ENCODE measurements at places on chromosomes 7 and 10. TPM values are rescaled to one million over a fixed set of nuclear protein-coding genes. Genes with fewer than 3 reads are reported as not detected.

METTL27 gene
- total RNA-seq: 8.4 TPM

DNA sequence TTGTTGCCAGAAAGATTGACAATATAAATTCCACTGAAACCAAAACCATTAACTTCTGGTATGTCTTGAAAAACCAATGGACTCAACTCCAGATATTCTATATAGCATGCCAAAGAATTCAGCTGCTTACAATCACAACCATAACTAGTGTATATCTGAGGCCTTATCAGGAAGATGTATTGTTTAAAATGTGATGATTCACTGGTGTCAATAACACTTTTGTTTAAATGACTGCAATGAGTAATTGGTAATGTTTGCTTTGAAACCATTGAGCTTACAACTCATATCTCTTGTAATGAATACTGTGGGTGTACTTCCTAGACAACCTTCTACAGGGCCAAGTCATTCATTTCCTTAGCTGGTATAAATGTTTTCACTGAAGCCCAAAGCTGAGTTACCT, 727.9 kb upstream of the KCND2 start:
- DNase-seq: peak; percentile 10

PRXL2A gene
- 52.0 TPM for total RNA-seq

ALOX5 gene
- 1.7 TPM for total RNA-seq

DNA sequence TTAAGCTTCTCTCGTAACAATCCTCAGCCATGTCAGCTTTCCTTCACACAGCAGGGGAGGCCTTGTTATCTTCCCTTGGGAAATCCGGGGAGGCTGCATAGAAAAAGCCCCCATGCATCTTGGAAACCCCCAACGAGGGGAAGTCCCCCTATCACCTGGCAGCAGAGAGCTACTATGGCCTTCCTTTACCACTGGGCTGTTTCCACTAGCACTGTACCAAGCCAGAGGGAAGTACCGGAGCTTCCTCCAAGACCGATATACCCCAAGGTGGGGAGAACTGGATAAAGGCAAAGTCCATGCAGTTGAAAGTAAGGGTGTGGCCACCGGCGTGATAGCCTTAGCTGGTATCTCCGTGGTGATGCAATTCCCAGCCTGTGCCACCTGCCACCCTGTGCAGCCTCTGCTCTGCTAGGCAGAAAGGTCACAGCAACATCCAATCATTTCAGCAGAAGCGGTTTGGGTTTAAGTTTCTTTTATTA, 4.4 kb upstream of the CLIP2 start:
- DNase-seq: no peak

DNA sequence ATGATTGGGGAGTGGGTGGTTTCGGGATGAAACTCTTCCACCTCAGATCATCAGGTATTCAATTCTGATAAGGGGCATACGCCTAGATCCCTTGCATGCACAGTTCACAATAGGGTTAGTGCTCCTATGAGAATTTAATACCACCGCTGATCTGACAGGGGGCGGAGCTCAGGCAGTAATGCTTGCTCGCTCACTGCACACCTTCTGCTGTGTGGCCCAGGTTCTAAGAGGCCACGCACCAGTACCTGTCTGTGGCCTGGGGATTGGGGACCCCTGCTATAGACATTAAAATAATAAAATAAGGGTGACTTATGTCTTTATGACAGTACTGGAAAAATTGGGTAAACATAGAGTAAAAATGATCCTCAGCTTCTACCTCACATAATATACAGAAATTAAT, 66.1 kb downstream of the SAMD9 start:
- DNase-seq: no peak

NSUN5 gene
- 80.3 TPM for total RNA-seq

- DNase-seq: peak; percentile 82
Measured at GRCh38 chr7:24842449-24843241, 85.4 kb upstream of the GSDME start.

PBLD gene
- 1.3 TPM for total RNA-seq

RUFY2 gene
- total RNA-seq: 11.1 TPM

AEBP1 gene
- total RNA-seq: 78.4 TPM

CUTC gene
- 13.7 TPM for total RNA-seq

- no peak for DNase-seq
Measured at GRCh38 chr10:113006656-113007342, 56.8 kb downstream of the TCF7L2 start.

- no peak for DNase-seq
Measured at GRCh38 chr10:42981358-42982236, 95.3 kb upstream of the RET start.

NEUROG3 gene
- total RNA-seq: not detected

DNA sequence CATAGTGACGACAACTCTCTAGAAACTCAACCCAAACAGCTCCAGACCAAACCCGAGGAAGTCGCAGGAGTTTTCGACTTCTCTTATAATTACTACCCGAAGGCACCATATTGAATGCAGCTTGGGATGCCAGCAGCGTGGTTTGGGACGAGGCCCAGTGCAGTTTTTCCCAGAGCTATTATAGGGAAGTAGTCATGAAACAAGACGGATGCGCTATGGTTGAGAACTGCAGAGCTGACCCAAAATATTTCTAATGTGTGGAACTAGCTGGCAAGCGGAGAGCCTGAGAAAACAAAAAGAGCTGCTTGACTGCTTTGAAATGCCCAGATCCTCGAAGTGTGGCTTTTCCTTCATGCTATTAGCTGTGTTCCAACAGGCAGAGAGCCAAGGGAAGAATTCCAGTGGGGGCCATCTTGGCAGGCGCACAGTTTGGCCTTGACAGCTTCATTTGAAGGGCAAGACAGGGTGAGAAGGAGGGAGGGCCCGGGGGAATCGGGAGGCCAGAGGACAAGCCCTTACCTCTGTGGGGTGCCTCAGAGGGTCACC, 122.7 kb downstream of the CUL2 start:
- no peak for DNase-seq

DNA sequence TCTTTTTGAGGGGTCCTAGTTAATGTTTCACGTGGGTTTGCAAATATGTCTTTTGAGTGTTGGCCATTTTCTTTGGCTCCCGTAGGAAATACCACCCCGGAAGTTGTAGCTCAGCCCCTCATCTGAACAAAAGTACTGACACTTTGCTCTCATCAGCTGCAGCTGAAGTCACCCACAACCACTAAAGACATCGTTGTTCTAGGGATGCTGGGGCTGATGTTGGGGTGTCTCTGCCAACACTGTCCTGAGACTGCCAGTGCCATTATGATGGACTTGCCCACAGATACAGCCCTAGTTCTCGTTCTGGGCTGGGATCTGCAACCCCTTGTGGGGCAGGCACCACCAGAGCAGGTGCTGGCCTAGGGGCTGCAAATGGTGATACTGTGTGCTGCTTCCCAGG, 82.6 kb upstream of the ARHGAP21 start:
- DNase-seq: no peak

DNA sequence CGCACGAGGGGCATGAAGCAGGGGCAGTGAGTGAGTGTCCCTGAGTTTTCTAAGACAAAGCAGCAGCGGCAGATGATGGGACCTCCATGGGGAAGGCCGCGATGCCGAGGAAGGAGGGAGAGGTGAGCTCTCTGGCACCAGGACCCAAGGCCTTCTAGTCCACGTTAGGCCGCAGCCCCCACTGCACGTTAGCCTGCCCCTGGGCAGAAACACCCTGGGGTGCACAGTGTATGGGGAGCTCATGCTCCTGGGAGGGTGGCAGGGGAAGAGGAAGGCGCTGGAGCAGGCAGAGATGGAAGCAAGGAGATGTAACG, 97.3 kb upstream of the IKZF1 start:
- DNase-seq: no peak

- DNase-seq: no peak
Measured at GRCh38 chr10:88693392-88694020, 12.5 kb upstream of the LIPK start.

EVX1 gene
- total RNA-seq: not detected

DNA sequence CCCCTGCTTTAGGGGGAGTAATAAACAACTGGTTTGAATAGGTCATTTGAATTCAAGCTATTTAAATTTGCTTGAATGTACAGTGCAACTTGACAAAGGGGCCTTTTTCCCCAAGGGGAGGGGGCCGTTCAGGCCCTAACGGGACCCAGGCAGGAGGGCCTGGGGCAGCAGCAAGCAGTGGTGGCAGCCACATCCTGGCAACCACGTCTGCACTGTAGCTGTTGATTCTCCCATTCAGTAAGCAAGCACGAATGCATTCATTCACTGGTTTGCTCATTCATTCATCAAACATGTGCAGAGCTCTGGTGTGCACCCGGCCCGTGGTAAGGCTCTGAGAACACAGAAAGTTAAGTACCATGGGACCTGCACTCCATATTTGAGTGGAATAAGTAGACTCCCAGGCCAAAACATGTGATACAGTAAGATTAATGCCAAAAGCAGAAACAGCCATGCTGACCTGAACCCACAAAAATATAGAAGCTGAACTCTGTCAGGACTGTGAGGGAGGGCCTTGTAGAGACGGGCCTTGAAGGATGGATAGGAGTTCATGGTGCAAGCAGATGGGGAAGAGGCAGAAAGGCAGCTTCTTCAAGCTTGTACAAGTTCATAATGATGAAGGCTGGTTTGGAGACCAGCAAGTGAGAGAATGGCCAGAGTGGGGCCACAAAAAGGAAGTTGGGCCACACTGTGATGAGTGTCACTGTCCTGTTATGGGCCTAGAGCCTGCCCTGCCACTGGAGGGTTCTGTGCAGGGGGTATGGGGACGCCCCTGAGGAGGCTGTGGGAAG, 29.3 kb upstream of the C10orf53 start:
- no peak for DNase-seq

DNA sequence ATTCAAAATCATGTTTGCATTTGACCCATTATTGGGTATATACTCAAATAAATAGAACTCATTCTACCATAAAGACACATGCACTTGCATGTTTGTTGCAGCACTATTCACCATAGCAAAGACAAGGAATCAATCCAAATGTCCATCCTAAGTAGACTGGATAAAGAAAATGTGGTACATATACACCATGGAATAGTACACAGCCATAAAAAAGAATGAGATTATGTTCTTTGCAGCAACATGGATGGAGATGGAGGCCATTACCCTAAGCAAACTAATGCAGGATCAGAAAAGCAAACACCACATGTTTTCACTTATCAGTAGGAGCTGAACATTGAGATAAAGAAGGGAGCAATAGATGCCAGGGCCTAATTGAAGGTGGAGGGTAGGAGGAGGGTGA, 12.0 kb upstream of the HHEX start:
- DNase-seq: no peak

DNA sequence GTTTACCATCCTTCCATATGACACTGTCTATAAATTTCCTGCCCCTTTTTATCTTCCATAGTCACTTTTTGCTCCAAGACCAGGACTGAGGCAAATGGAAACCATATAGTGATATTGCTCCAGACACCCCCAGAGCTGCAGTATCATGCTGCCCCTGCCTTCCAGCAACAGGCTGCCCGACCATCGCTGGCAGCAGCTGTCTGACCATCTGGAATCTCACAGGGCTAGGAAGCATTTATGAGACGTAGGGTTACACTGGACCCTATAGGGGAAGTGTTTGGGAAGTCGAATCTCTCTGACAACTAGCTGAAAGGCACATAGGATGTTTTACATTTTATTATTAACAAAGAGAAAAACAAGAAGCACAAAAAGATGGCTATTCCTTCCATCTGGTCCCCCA, 19.4 kb downstream of the ENO4 start:
- no peak for DNase-seq

DNA sequence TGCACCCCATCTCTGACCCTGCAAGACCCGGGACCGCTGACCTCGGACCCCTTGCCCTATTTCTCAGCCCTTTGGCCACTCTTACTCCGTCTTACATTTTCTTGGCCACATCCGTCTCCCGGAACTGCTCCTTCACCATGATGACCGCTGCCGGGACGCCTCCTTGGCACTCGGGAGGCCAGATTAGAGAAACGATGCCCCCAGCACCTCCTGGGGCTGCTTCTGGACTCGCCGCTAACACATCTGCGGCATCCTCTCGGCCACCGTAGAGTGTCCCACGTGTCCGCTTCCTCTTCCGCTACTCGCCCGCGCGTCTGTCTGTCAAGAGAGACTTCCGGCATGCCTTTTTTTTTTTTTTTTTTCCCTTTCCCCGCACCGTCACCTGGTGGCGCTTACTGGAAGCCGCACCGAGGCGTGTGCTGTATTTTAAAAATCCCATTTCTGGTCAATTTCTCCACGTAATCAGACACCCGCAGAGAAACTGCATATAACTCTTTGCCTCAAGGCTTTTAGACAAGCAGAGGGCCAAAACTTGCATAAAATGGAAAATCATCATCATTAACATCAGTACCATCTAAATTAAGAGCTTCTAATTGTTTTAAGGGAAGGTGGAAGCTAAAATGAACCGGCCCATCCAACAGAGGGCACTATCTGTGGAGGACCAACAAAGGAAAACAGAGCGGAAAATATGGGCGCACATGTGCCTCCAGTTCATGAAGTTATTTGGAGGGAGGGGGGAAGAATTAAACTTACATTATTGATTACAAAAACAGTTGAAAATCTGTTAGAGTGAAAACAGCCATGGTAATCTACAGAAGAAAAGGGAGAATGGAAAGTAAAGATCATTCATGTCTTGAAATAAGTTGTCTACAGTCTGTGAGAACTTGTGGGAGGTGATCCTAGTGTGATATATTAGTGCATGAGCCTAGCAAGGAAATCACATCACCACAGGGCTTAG, at the start of gene POLR3A:
Gene POLR3A, minus strand, starts transcription at position 247 of the 958 bp plus-strand sequence. Its CDS starts 108 bp downstream, at position 139.
- DNase-seq: peak; percentile 83

- DNase-seq: no peak
Measured at GRCh38 chr7:83873459-83873858, 224.5 kb upstream of the SEMA3E start.

- no peak for DNase-seq
Measured at GRCh38 chr7:104096683-104097082, 107.2 kb upstream of the RELN start.

- no peak for DNase-seq
Measured at GRCh38 chr7:44150966-44151941, 10.1 kb upstream of the MYL7 start.

GUSB gene
- 17.7 TPM for total RNA-seq

- no peak for DNase-seq
Measured at GRCh38 chr10:113261611-113262091, 291.2 kb upstream of the HABP2 start.

GRCh38 chr10:60666221-60666620, 112.1 kb upstream of the CDK1 start:
- DNase-seq: no peak

DNA sequence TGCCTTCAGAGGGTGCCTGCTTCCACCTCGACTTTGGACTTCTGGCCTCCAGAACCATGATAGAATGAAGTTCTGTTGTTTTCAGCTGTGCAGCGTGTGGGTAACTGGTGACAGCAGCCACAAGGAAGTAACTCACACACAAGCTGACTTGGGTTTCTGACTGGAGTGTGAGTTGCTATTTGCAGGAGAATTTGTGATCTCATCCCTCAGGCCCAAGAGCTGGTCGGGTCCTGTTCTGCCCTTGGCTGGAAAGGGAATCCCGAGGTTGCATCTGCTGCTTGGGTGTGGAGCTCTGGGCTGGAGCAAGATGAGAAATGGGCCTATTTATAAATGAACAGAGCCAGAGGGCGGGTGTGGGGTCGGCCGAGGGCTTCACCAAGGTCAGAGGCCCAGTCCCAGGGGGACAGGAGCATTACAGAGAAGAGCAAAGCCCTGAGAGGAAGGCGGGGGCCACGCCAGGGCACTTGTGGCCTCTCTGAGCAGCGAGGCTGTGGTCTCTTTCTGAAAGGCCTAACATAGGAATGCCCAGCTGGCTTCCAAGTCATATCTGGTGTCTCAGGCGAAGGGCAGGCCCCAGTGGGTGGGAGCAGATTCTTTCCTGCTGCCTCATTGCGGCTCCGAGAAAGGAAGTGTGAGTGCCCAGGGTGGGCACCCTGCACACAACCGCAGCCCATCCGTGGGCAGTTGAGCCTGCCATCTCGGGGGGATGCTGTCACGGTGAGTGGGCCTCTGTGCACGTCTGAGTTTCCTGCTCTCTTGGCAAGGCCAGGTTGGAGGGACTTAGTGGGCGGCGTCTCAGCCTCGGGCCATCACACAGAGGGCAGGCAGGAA, 26.5 kb upstream of the C10orf71 start:
- DNase-seq: no peak

Measured in epithelial cell of proximal tubule (primary cell).